ENCODE measurements at places on chromosomes 11 and 22. TPM values are rescaled to one million over a fixed set of nuclear protein-coding genes. Genes with fewer than 3 reads are reported as not detected.

GRCh38 chr11:6248248-6248647 lies 9.4 kb downstream of the CNGA4 start:
- DNase-seq, result no peak

GRCh38 chr11:46367244-46367915 lies 14.1 kb upstream of the MDK start:
- peak; percentile 88 for DNase-seq

DNA sequence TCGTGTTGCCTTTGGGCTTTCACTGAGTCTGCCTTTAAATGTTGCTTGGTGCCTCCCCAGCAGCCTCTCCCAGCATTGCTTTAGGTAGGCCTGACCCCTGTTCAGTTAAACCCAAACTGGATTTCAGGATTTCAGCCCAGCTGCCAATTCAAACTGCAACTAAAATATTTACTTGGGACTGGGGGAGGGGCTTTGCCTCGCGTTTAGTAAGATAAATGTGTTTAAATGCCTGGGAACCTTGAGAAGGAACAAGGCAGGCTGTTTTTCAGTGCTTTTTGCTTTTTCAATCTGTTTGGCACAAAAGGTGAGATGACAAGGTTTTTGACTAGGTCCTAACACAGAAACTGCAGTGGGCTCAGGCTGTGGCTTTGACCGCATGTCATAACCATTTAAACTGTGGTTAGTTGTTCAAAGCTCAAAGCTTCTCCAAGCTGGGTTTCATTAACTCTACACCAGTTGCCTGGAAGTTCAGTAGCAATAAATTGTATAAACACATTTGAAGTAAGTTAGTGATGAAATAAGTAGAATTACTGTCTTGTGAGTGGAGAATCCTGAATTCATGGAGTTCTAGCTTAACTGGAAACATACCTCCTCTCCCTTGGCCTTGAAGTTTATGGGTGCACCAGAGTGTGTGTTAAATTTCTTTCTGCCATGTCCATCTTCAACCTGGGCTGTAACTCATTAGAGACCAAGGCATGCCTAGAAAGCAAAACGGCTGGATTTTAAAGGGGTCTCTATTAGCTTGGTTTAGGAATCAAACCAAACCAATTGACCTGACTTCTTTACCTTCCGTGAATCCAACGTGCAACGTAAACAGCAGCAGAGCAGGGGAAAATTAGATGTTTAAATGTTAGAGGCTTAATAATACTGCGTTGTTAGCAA lies 3.6 kb downstream of the PKNOX2 start:
- no peak for DNase-seq

DNA sequence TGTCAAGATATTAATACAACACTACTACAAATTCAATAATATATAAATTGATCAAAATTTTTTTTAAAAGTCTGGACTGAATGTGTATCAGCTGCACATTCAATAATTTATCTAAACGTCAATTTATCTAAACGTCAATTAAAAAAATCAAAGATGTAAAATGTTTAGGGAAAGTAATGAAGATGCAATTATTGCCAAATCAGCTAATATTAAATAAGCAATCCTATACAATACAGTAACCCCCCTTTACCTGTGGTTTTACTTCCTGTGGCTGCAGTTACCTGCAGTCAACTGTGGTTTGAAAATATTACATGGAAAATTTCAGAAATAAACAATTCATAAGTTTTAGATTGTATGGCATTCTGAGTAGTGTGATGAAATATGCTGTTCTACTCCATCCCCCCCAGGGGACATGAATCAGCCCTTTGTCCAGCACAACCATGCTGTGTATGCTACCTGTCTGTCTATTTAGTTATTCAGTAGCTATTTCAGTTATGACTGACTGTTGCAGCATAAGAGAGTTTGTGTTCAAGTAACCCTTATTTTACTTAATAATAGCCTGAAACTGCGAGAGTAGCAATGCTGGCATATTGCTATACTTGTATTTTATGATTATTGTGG lies 72.2 kb downstream of the CWF19L2 start:
- DNase-seq, result no peak

DNA sequence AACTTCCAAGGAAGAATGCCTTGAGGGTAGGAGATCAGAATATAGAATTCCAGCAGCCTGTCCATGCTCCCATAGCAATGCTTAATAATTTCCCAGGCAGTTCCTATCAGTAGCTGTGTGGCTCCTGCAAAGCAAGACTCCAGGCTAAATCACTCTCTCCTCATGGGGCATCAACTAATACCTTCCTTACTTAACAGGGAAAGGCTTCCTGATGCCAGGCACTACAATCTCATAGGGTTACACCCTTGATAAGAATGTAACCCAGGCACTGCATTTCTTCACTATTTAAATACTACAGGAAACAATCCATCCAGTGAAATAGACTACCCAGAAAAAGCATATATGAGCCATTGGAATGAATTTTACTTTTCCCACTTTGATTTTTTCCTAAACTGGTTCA lies 615.0 kb upstream of the ARHGAP42 start:
- no peak for DNase-seq

DNA sequence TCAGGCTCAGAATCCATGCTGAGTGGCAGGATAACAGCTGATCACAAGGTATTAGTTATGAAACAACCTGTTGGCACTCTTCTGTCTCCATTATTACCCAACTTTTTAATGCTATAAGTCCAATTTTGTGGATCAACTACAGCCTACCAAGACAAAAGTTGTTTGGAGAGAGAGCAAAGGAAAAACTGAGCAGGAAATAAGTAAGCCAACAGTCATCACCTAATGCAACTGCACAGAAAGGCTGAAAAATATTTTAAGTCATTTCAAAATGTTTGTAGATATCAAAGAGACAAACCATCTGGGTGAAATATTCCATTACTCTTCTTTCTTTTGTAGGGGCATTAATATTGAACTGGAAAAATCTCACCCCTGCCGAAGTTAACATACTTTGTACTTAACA lies 41.6 kb downstream of the FDX1 start:
- DNase-seq, result no peak

GRCh38 chr11:67014343-67014742 lies 8.6 kb upstream of the SYT12 start:
- no peak for DNase-seq

DNA sequence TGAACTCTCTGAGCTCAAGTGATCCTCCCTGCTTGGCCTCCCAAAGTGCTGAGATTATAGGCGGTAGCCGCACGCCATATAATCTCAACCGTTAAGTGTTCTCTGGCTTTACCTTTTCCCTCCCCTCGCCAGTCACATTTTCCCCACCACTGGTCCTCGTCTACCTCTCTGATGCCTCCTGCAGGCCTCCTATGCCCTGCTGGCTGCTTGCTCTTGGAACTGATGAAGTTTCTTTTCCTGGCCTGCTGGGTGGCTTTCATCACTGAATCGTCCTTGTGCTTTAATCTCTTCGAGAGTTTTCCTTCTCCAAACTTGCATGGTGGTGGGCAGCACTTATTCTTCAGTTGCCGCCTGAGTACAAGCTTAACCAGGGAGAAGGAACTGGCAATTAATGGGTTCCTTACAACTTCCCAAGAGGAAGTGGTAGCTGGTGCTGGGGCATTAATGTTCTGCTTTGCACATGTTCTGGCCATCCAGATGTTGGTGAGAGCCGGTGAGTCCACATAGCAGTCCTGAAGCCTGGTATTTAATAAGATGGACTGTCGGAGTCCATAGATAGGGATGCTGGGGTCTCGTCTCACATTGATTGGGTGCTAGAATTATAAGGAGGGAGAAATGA lies 1.3 kb downstream of the C22orf31 start:
- no peak for DNase-seq

DNA sequence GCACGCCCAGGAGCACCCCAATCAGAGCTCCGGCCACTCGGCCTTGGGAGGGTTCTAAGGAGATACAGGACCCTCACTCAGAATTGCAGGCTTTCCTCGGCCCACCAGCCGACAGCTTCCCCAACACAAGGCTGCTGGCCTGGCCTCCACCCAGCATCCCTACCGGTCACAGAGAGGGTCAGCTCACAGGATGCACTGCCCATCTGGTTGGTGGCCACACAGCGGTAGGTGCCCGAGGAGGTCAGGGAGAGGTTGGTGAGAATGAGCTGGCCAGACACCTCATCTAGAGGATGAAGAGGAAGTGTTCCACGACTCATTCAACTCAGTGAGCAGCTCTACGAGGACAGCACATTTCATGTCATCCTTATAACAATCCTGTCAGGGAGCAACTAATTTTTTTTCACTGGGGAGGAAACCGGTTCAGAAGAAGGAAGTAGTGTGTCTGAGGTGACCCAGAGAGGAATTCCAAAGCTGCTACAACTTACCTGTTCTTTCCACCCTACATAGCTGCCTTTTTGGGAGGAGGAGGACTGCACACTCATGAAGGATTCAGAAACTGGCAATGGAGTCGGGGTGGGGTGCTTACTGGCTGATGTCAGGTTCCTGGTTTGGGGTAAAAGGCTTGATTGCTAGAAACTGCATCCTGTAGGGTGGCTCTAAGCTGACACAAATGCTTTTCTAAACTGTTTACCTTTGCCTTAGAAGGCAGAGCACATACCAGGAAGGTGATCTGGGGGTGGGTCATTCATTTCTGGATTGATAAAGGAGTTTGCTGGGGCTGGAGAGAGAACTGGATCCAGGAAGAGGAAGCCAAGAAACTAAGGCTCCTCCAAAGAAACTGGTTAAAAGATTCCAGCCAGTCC lies 3.3 kb downstream of the VSIG2 start:
- DNase-seq, result no peak

DNA sequence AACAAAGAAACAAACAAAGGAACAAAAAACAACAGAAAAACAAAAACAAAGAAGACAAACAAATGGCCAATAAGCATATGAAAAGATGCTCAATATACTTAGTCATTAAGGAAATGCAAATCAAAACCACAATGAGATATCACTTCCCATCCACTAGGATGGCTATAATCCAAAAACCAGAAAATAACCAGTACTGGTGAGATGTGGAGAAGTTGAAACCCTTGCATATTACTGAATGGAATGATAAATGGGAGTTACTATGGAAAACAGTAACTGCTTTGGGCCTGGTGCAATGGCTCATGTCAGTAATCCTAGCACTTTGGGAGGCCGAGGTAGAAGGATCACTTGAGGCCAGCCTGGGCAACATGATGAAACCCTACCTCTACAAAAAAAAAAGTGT lies 44.9 kb upstream of the RBFOX2 start:
- DNase-seq, result no peak

GRCh38 chr11:19580646-19581045 lies 132.0 kb upstream of the NAV2 start:
- no peak for DNase-seq

GRCh38 chr11:131690776-131691175 lies 320.4 kb downstream of the NTM start:
- DNase-seq, result no peak

DNA sequence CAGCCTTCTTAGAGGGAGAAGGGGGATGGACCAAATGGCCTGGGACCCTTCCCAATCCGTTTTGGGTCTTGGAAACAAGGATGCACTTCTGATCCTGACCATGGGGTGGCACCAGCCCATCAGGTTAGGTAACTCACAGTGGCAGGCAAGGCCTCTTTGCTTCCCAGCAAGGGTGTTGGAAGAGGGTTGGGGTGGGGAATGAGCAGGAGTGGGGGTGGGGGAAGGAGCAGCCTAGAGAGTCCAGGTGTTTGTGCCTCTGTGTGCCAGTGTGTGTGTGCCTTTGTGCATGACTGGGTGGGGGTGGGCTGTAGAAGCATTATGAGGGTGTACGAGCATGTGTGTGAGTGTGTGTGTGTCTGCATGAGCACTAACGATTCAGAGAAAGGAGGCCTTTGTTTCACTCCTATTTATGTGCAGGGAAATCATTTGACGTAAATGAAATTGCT lies 213.1 kb downstream of the INSC start:
- peak; percentile 34 for DNase-seq

DNA sequence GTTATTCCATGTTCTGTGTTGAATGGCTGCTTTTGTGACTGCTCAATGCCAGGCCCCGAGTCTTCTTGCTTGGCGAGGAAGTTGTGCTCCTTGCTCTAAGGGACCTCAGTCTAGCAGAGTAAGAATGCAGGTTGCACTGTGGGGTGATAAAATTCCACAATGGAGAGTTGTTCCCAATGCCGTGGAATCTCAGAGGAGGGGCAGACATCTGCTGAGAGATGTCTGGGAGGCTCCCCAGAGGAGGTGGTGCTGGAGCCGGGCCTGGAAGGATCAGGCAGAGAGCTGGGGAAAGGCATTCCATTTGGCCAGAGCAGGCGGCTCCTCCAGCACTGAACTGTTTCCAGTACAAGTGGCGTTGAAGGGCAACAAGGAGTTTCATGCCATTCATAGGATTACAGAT lies 55.2 kb downstream of the ST3GAL4 start:
- DNase-seq, result no peak

The CASP12 gene
- not detected for total RNA-seq

The FBLN1 gene
- not detected for total RNA-seq

The UPK3A gene
- not detected for total RNA-seq

The POTEH gene
- total RNA-seq, result not detected

The NEU3 gene
- 19.4 TPM for total RNA-seq

The CLDN5 gene
- total RNA-seq, result not detected

The MS4A12 gene
- not detected for total RNA-seq

The PDGFD gene
- not detected for total RNA-seq

All from activated CD8-positive, alpha-beta T cell treated with anti-CD3 and anti-CD28 coated beads for 36 hours (primary cell).